Activated naive CD4-positive, alpha-beta T cell (primary cell): ENCODE measurements at places on chromosomes 13 and 19.

GRCh38 chr19:49730166-49730565 lies 32.9 kb downstream of the TSKS start:
- no peak for DNase-seq

DNA sequence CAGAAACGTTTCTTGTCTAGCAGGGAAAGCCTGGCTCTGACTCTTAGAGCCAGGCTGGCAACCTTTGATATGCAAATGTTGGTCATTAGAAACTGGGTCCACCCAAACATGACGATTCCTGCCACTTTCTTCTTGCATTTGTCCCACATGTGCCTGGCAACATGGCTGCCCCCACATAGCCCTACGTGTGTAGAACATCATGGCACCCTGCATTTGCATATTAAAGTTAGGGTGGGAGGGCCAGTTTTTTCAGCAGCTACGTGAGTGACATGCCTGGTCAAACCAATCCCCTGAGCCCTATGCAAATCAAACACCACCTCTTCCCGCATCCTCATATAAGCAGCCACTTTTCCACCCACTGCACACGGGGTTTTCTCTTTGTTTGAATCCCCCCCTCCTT lies 95.0 kb downstream of the LIG4 start:
- no peak for DNase-seq

DNA sequence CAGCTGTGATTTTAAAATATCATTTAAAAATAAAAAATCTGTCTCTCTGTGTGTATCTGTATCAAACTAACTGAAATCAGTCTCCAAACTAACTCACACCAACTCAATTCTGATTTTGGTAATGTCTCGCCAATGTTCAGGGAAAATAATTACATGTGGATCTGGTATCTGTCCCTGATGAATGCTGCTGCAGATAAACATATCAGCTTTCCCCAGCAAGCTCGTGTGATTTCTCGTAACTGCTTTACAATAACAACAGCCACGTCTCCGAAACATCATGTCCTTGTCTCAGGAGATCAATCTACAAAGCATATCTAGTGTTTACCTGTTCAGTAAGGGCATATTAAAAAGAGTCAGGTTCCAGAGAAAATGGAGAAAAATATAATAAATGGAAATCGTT lies 129.0 kb downstream of the IRS2 start:
- no peak for DNase-seq

DNA sequence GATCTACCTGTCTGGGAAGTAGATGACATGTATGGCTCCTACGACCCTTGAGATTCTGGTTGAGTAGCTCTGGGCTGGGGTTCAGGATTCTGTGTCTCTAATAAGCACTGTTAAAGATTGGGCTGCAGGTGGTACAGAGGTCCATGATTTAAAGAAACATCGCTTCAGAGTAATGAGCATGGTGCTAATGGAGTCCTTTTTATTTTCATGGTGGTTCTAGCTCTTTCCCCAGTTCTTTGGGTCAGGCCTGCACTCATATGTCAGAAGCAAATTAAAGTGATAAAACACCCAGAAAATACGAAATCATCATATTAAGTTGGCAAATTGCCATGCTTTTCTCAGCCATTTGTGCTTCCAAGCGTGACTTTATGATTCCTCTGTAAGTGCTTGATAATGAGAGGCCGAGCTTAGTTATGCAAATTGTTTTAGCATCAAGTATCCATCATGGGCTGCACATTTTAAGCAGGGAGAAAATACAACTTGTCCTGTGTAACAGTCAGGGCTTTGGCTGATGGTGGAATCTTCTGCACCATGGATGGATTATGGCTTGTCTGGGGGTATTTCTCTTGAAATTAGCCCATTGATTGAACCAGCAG lies 45.1 kb downstream of the MTUS2 start:
- DNase-seq: no peak

DNA sequence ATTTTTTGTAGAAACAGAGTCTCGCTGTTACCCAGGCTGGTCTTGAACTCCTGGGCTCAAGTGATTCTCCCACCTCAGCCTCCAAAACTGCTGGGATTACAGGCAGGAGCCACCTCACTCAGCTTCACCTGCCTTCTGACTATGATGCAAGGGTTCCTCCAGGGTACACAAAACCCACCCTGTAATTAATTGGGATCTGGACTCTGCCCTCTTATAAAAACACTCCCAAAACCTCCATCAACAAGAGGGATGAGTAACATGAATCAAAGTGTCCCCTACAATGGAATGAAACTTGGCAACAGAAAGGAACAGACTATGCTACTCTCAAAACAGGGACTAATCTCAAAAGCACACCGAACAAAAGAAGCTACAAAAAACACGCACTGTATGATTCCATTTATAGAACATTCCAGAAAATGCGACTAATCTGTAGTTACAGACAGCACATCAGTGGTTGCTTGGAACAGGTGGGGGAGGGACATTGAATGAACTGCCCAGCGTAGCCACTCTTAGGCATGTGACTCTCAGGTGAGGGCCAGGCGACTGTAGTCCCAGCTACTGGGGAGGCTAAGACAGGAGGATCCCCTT lies 3.2 kb upstream of the PRR36 start:
- DNase-seq: no peak

- no peak for DNase-seq
These were observed 478.1 kb downstream of the KLF5 start for GRCh38 chr13:73536865-73537264.

- DNase-seq: no peak
These were observed 131.1 kb upstream of the HTR2A start for GRCh38 chr13:47027780-47028437.

DNA sequence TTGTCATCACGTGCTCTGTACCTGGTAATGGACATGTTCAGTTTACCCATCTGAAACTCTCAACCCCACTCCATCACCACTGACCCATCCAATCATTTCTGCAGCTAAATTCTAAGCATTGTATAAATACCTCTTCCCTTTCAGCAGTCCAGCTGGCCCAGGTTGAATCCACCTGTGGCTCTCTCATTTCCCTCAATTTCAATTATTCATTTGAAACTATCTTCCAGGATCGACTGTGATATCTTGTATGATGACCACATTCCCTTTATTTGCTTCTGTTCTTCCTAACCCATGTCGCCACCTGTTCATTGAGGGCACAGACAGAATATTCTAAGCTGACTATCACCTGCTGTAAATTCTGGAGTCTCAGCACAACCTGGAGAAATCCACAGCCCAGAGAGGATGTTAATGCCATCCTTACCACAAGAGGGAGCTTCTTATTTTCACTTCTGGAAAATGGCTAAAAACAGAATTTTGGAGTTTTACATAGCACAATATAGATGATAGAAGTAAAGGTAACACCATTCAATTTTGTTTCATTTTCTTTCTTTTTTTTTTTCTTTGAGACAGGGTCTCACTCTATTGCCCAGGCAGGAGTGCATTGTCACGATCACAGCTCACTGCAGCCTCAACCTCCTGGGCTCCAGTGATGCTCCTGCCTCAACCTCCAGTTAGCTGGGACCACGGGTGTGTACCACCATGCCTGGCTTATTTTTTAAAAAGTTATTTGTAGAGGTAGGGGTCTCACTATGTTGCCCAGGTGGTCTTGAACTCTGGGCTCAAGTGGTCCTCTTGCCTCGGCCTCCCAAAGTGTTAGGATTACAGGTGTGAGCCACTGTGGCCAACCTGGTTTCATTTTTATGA lies 38.6 kb downstream of the ZNF823 start:
- no peak for DNase-seq

DNA sequence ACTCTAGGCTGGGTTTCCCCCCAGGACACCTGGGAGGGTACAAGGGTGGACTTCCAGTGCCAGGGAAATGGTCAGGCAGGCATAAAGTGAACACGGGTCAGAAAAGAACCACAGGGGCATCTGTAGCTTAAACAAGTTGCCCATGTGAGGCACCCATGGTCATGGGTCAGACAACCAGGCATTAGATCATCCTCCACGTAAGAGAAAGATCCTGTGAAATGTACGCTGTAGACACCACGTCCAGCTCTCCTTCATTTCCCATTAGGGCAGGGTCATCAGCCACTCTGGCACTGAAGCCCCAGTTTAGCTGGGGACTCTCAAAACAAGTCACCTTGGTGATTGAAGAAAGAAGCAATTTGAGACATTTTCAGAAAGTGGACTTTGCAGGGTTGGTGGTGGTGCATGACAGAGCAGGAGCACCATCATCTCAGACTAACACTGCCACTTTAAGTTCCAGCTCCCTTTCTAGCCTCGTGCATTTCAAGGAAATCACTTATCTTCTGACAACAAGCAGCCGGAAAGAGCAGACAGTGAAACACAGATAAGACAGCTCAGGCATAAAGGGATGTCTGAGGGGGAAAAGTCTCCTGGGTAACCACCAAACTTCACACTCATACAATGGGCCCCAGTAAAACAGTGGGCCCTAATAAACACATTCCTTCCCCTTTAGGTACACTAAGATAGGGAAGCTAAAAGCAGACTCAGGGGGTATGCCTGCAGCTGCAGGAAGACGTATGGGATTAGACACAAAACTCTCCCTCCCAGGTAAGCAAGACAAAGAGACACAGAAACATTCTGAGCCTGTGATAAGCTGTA lies 16.1 kb upstream of the SIGLEC6 start:
- DNase-seq: no peak

DNA sequence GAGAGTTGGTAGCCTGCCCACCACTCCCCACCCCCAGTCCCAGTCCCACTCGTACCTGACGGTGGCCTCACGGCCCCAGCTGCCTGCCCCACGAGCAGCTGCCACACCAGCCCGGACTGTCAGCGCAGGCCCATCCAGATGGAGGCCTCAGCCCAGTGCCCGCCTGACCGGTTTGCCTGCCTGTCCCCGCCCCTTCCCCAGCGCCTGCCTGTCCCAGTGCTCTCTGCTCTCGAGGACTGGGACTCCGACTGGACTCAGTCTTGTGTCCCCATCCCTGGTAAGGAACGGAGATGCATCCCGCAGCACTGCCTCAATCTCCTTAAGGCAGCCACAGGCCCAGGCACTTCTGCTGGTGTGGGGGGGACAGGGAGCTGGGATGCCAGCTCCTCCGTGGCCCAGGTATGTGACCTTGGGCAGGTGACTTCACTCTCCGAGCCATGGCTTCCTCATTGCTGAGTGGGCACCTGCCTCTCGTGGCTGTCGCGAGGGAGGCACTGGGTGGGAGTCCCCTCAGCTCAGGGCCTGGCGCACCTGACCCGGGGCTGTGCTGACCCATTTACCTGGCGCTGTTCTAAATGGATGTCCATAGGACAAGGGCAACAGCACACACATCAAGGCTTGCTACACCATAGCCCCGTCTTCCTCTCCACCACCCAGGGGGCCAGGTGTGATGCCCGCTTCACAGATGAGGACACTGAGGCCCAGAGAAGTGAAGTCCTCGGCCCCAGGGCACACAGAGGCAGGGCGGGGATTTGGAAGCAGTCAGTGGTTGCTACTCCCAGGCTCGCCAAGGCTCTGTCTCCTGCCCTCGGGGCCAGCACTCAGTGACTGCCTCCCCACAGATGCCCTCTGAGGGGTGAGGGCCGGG lies at the start of gene NKPD1:
TSS of gene NKPD1 (minus strand) at position 113 of the 868 bp plus-strand sequence. CDS start 832 bp downstream, outside the sequence.
- DNase-seq: no peak

GRCh38 chr13:95444006-95444730 lies 108.4 kb upstream of the CLDN10 start:
- no peak for DNase-seq

GRCh38 chr19:3178377-3178972 lies at the start of gene S1PR4:
TSS of gene S1PR4 (plus strand) at chr19:3178769. CDS start at chr19:3178793, 24 bp downstream.
- DNase-seq: no peak
